ENCODE measurements at places on chromosomes 1 and 21.
A peak's percentile ranks its signal among the peaks of the same experiment; 100 is the strongest.

DNA sequence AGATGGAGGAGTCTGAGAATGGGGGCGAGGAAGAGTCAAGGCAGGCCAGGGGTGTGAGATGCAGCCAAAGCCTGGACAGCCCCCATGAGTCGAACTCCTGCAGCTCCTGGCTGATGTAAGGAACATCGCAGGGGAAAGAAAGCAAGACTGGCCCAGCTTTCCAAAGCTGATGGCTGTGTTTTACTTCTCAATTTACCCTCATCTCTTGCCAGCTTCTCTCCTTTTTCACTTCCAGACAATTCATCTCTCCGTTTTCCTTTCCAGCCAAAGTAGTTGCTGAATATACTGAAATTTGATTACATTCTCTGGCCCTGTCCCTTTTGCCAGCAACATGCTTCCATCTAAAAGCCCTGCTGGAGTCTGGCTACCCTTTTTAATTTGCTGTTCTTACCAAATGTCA is 40.0 kb upstream of the UBE2U start:
- DNase-seq = no peak

GRCh38 chr1:22680726-22681125 is 27.7 kb downstream of the C1QB start:
- no peak for DNase-seq

- no peak for DNase-seq
Observed at GRCh38 chr1:230902349-230902923, 34.1 kb upstream of the C1orf198 start.

DNA sequence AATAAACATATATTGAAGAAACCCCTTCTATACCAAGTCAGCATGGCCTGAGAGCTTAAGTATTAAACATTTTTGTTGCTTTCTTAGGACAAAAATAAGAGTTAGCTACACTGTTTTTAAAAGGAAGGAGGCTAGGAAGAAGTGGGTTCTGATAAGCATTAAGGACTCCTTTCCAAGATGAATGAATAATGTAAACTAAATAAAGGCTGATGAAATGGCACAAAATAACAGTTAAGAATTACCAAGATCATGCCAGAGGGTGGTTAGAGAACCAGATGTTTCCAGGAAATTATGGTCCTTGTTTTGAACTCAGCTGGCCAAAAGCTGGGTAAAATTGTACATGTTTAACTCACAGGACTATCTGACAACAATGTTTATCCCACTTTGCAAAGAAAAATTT is 114.1 kb upstream of the ETS2 start:
- no peak for DNase-seq

GRCh38 chr1:172320733-172321132 is 99.8 kb upstream of the C1orf105 start:
- DNase-seq = no peak

GRCh38 chr1:151494741-151495281 is 16.4 kb upstream of the CGN start:
- DNase-seq = peak; percentile 71

DNA sequence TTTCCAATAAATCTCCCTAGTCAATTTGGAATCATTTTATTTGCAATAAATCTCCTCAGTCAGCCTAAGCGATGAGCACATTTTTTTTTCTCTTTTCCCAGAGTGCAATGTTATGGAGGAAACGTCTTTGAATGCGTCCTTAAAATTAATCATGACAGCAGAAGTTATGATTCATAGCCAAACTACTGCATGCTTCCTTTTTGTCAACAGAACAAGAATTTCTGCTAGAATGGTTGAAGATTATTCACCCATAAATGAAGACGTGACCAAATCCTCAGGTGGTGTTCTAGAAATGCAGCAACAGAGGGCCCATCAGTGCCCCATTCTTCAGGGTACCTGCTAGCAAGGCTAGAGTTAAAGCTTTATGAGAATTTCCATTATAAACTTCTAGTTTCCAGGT is 407.9 kb upstream of the PKN2 start:
- DNase-seq = no peak

DNA sequence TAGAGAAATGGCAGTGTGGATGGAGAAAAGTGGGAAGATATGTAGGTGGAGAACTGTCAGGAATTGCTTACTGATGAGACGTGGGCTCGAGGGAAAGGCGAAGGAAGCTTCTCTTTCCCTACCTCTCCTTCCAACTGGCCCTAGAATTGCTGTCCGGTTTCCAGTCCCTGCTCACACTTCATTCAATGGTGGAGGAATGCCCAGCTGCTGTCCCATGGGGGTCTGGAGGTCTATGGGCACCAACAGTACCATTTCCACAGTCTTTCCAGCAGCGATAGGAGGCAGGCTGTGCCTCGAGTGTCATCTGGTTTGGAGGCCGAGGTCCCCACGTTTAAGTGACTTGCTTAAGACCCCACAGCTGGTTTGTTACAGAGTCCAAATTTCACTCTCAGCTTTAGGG is 31.5 kb upstream of the CD1D start:
- DNase-seq = no peak

DNA sequence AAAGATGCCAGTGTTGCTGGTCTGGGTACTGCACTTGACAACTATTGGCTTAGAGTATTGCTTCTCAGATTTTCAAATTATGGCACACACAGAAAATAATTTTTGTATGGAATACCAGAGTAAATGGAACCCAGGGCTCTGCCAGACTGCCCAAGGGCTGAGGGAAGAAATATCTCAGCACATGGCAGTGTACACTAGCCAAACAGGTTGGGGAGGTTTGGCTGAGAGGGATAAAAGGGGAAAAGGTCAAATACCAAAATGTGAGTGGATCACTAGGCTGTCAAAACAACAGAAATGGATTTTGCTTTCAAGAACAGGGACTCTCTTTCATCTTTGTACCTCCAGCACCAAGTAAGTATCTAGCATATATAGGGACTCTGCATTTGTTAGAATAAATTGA is 3.0 kb upstream of the RGS8 start:
- no peak for DNase-seq

- DNase-seq = no peak
Observed at GRCh38 chr1:15172405-15173259, 19.1 kb downstream of the TMEM51 start.

- DNase-seq = no peak
Observed at GRCh38 chr1:118660769-118661168, 327.4 kb downstream of the TBX15 start.

DNA sequence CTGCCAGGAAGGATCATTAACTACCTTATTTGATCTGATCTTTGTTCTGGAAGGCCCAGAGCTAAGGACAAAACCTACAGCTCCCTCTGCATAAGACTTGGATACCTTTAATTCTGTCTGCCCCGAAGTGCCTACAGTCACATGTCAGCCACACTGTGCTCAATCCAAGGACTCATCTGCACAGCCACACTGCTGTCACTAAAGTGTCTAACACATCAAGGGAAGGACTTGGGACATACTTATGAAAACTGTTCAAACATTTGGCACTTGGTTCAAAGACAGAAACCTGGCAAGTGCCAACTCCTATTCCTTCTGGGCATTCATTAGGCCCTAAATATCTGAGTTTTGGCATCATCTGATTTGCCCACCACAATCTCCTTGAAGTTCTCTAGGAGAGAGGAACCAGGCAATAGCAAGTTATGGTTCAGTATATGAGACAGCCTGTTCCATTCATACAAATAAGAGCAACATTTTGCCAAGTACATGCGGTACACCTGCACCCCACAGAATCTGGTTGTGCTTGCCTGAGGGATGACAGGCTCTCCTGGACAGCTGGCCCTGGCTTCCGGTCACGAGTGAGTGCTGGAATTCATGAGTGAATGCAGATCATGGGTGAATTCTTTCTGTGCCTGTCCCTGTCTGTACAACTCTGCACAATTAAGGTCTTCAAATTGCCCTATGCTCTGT is 105.9 kb downstream of the KCNK1 start:
- DNase-seq = no peak

- no peak for DNase-seq
Observed at GRCh38 chr1:36321119-36321951, 2.1 kb downstream of the EVA1B start.

DNA sequence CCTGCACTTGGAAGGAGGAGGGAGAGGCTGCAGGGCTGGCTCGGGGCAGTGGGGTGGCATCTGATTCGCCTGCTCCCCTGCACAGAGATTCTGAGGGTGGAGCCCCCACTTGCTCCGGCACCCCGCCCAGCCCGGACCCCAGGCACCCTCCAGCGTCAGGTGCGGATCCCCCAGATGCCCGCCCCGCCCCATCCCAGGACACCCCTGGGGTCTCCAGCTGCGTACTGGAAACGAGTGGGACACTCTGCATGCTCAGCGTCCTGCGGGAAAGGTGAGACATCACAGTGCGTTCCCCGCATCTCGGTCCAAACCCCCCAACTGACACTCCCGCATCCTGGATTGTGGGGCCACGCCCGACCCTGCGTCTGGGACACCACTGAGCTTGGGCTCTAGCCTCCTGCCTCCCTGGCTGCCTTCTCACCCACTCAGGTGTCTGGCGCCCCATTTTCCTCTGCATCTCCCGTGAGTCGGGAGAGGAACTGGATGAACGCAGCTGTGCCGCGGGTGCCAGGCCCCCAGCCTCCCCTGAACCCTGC is 7.9 kb downstream of the ADAMTSL4 start:
- no peak for DNase-seq

- DNase-seq = no peak
Observed at GRCh38 chr1:230381049-230381467, 45.1 kb downstream of the PGBD5 start.

- no peak for DNase-seq
Observed at GRCh38 chr1:199751506-199751905, 276.0 kb upstream of the NR5A2 start.

DNA sequence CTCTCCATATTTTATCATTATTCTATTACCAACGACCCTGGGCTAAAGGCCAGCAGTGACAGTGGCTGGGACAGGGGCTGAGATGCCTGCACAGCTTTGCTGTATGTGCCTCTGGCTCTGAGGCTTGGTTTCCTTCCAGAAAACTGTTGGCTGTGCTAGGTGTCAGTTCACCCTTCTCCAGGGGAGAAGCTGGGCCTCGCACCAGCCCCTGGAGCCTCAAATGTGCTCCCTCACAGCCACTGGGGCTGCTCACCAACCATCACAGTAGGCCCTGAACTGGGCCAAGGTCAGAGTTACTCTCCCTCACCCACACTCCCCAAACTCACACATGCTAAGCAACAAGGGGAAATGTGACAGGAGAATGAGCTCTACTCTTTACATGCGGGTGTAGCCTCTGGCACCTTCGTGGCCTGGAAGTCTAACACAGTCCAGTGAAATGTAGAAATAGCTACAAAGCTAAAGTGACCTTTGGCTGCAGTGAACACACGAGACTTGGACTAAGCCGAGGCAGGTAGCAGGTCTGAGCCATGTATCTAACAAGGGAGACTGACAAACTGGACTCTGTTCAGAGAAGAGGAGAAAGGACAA is 4.7 kb upstream of the CD160 start:
- no peak for DNase-seq

DNA sequence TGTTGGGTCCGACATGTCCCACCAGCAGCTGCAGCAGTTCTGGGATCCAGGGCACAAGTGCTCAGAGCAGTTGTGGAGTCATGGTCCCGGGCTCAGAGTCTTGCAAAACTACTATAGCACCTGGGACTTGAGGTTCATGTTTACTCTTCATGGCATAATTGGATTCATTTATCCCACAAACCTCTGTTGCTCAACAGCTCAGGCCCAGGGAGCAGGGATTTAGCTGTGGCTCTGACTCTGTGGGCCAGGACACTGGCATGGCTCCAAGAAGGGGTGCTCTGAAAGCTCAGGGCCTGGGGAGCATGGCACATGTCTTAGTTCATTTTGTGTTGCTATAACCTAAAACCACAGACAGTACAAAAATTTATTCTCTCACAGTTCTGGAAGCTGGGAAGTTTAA is 626.7 kb upstream of the ADGRL2 start:
- DNase-seq = no peak

DNA sequence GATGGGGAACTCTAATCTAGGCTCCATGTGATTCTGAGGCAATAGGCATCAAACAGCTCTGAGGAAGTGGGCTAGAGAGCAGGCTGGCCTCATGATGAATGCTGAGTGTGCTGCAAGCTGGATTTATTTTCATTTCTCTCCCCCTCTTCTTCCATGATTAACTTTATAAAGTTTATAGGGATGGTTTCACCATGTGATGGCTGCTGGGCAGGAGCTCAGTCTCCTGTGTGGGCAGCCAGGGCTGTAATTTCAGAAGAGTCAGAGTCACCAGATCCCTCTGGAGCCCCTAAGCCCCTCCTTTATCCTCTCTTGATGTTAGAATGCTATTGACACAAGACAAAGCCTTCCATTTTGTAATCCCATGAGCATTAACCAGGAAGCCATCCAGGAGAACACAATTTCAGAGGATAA is 143.6 kb downstream of the CNIH3 start:
- DNase-seq = no peak

DNA sequence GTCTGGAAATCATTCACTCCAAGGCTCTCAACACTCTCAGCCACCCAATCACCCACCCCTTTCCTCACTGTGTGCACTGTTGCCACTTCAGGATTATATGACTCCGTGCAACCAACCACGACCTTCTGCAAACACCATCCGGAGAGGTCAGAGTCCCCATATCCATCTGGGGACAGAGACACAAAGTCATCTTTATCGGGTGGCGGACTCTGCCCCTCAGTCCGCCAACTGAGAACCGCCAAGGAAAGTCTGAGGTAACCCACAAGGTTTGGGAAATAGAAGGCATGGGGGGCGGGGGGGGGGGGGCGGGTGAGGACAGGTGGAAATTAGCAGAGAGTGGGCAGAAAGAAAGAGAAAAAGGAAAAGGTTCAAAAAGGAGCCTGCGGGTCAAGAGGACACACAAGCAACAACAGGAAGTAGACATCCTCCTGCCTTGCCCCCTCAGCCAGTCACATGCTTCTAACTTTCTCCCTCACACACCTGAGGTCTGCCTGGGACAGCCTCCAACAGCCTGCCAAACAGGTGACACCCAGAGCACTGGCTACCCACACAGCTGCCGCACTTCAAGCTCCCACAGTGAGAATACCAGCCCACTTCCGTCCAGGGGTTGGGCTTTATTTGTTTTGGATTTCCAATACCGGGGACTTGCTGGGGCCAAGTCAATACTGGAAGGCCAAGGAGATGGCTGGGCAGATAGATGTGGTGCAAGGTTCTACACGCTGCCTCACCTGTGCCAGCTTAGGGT is 58.1 kb downstream of the SSBP3 start:
- no peak for DNase-seq

- DNase-seq = no peak
Observed at GRCh38 chr1:160752924-160753323, 13.9 kb downstream of the SLAMF7 start.

Data from globus pallidus (tissue), 1 donor.